ENCODE measurements at places on chromosomes 3 and 15.

DNA sequence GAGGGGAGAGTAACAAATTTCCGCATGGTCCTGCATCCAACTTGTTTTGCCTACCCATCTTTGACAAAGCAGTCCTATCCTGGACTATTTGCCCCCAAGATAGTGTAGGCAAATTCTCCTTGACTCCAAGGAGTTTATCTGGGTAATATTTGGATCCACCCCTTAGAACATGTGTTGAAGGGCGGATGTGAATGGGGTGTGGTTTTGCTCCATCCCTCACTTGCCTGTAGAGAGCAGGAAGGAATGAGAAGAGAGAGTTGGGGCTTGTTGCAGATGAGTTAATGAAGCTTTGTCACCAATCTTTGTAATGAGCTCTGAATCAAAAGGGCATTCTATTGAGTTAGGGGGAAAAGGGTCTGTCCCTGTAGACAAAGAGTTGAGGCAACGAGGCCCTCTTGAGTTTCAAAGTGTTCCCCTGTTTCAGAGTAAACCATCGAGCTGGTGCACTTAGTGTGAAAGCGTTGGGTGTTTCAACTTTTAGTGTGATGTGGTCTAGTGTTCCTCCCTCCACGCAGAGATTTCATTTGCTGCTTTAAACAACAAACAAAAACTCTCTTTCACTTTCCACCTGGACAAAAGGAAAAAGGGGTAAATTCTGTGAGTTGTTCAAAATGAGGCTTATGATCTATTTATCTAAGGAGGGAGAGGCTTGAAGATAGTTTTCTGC, 42.2 kb upstream of the PPARG start:
- DNase-seq, result no peak

- no peak for DNase-seq
Measured at GRCh38 chr15:66474135-66474534, 23.4 kb downstream of the SNAPC5 start.

GRCh38 chr3:148234536-148234935, 463.2 kb upstream of the AGTR1 start:
- no peak for DNase-seq

DNA sequence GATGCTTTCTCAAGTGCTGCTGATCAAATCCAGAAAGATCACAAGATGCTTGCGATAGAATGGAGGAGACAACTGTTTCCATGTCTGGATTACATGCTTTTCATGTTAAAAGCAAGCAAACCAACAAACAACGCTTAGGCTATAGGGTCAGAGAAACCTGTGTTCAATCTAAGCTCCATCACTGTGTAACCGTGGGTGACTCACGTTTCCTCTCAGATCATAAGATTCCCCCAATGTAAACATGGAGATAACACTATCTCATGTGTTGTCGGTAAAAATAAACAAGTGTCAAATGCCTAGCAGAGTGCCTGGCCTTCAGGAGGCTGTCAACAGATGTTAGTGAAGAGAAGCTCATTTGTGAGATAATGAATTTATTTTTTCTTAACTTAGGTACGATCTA, 907.8 kb downstream of the NTRK3 start:
- DNase-seq, result no peak

- DNase-seq, result no peak
Measured at GRCh38 chr3:138960417-138960852, 13.4 kb downstream of the FOXL2NB start.

GRCh38 chr3:42166662-42167300, 75.6 kb downstream of the TRAK1 start:
- DNase-seq, result no peak

DNA sequence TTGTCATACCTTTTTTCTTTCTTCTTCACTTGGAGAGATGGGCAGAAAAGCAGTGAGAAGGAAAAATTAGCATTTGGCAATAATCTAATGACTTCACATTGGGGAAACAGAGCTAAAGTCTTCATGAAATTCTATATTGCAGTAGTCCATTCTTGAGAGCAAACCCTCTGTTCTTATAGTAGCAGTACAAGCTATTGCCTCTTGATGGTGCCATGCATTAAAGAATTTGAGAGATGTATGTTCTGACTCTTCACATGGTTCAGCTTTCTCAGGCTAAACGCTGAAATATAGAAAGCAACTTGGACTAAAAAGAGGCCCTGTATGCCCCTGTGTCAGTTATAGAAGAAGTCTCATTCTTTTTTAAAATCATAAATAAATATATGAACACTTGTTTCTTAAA, 36.0 kb downstream of the PHLDB2 start:
- DNase-seq, result peak; percentile 54

- no peak for DNase-seq
Measured at GRCh38 chr3:48467473-48468267, 21.1 kb downstream of the ATRIP start.

- no peak for DNase-seq
Measured at GRCh38 chr3:13901935-13902584, 22.2 kb upstream of the WNT7A start.

- no peak for DNase-seq
Measured at GRCh38 chr3:62954580-62954979, 79.4 kb upstream of the CADPS start.

GRCh38 chr3:195140816-195141793, 129.9 kb downstream of the XXYLT1 start:
- DNase-seq, result no peak

- no peak for DNase-seq
Measured at GRCh38 chr15:47414207-47414606, 303.1 kb upstream of the SEMA6D start.

DNA sequence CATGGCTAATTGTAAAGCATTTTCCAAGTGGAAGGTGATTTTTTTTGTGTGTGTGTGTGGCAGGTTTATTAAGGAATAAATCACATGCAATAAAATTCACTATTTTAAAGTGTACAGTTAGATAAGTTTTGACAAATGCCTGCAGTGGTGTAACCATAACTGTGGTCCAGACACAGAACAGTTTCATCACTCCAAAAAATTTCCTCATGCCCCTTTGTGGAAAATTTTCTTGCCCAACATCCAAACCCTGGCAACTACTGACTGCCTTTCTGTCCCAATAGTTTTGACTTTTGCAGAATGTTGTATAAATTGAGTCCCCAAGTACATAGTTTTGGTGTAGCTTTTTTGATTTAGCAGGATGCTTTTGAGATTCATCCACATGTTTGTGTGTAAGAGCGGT, 135.1 kb upstream of the KLHL25 start:
- no peak for DNase-seq

DNA sequence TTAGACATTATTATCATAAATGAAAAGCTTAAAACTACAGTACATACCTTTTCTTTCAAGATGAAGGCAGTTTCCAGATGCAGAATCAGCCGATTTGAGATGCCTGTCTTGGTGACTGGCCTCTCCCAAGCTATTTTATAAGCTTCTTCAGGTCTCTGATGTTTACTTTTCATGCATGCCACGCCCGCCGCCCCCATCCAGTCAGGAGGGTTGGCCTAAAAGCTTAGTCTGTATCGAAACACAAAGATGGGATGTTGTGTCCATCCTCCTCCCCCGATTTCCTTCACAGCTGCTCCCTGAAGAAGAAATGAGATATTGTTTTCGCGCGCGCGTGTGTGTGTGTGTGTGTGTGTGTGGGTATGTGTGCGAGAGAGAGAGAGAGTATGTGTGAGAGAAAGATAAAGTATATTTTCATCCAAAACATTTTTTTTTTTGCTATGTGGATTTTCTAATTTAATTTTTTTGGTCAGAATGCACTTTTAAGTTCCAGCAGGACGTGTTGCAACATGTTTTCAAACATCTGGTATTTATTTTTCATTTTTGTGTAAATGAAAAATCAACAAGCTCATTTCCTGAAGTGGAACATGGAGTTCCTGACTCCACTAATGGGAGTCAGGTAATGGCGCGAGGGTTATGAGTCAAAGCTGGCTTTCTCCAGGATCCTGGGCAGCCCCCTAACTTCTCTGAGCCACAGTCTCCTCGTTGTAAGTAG, at the start of gene APOD:
APOD (minus strand) TSS at position 110 of the 712 bp plus-strand sequence. CDS start 4,479 bp downstream, outside the sequence.
- DNase-seq, result peak; percentile 69

DNA sequence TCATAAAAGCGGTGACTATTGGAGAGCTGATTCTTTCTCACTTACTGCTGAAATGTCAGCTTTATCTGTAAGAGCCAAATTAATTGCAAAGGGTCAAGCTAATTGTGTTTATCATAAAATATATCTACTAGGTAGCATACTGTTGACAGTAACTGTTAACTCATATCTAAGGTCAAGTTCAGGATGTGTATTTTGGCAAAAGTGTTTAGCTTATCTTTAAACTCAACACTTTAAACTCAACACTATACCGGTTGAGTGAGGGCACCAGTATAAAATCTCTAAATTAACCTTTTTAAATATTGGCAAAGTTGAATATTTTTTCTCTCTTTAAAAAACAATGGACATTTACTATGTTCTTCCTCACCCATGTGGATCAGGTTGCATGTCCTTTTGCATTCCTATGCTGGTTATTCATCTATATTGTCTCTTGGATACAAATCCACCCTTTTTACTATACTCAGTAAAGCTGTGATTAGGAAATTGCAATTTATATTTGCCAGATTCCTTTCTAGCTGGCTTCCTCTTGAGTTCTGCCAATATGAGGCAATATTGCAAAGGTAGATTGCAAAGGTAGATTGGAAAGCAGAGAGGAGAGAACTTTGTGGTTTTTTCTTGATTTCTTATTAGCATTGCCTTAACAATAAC, 344.6 kb upstream of the DCBLD2 start:
- DNase-seq, result no peak

DNA sequence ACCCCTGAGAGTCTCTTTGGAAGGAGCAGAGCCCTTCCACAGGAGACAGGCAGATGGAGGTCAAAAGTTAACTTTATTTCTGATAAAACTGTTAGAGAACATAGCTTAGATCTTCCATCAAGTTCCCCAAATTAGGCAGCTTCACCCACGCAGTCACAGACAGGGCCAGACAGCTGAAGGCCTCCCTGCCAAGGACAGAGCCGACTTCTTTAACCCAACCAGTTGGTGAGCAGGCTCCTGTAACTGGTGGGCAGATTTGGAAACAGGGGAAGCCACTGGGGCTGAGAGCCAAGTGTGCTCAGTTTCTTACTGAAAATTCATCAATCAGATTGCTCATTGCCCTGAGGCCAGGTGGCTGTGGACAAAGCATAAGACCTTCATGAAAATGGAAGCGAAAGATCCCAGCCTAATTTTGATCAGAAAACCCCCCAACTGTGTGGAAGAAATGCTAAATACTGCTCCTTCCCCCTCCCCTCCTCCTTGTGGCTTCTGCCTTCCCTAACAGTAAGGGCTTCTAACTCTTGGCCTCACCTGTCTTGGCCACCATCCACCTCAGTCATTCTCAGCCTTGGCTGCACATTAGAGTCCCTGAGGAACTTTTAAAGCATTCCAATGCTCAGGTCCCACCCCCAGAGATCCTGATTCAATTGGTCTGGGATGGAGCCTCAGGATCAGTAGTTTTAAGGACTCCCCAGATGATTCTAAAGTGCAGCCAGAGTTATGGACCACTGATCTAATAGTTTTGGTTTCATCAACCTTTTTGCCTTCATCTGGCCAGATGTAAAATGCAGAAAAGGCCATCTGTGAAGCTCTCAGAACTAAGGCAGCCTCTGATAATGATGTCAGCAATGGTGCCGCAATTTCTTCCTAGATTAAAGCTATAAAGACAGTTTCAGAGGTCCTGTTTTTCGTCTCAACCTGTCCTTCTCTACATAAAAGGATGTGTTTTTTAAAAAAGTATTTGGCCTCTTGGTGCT, 11.5 kb downstream of the CLRN1 start:
- DNase-seq, result peak; percentile 36

- peak; percentile 76 for DNase-seq
Measured at GRCh38 chr3:179474480-179474879, 23.2 kb upstream of the GNB4 start.

GRCh38 chr15:96324940-96325540, 5.5 kb upstream of the NR2F2 start:
- DNase-seq, result no peak

DNA sequence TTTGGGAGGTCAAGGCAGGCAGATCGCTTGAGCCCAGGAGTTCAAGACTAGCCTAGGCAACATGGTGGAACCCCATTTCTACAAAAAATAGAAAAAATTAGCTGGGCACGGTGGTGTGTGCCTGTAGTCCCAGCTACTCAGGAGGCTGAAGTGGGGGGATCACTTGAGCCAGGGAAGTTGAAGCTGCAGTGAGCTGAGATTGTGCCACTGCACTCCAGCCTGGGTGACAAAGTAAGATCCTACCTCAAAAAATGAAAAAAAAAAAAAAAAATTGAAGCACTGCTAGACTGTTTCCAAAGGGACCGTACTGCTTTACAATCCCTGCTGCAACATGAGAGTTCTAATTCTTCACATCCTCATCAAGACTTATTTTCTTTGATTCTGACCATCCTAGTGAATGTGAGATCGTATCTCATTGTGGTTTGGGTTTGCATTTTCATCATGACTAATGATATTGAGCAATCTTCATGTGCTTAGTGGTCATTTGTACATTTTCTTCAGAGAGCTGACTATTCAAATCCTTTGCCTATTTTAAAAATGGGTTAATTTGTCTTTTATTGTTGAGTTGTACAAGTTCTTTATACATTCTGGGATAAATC, 10.8 kb downstream of the CMTM8 start:
- peak; percentile 74 for DNase-seq

DNA sequence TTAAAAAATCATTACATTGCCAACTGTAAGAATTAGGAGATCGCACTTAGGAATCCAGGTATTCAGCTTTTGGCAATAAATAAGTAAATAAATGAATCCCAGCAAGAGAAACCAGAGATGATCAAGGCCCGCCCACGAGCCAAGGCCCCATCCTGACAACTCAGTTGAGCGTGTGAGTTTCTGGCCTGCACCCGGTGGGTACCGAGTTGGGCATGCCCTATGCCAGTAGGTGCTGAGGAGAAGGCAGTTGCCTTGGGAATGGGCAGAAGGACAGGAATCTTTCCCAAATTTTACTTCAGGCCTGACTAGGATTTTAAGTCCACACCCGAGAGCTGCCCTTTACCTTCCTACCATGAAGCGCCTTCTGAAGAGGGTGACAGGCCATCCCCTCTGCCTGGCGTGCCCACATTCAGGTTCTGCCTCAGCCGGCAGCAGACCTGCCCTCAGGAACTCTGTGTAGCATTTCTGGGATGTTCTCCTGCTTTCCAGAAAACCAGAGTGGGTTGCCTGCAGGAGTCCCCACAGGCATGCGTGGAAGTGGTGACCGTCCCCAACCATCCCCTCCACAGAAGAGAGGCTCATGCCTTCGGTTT, 99.3 kb upstream of the ALDH1A3 start:
- DNase-seq, result no peak

GRCh38 chr3:136731274-136731884, 20.8 kb downstream of the STAG1 start:
- DNase-seq, result no peak

DNA sequence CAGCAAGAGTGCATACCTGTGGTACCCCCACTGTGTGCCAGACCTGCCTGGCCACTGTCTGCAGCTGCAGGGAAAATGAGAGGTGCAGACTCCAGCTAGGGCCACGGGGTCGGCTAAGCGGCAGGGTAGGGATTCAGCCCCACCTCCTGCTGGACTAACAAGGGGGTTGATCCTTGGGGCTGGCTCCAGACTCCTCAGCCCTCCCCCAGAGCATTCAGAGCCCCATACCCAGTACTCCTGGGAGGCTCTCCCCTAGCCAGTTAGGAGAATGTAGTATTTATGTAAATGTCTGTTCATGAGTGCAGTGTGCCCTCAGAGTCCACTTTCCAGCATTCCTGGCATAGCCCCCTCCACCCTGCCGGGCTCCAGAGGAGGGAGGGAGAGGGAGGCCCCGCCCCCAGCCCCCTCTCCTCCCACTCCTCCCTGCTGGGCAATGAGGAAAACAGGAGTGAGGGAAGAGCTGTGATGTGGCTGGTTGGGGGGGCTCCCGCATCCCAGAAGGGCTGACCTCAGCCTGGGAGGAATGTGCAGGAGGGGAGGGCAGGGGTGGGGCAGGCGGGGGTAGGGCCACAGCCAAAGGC, 4.5 kb upstream of the SEMA3B start:
- DNase-seq, result peak; percentile 93

Data from myocyte (in vitro differentiated cells).